ENCODE measurements at places on chromosomes 1 and 21.

- no peak for DNase-seq
Observed at GRCh38 chr1:167105271-167106118, 11.6 kb downstream of the STYXL2 start.

DNA sequence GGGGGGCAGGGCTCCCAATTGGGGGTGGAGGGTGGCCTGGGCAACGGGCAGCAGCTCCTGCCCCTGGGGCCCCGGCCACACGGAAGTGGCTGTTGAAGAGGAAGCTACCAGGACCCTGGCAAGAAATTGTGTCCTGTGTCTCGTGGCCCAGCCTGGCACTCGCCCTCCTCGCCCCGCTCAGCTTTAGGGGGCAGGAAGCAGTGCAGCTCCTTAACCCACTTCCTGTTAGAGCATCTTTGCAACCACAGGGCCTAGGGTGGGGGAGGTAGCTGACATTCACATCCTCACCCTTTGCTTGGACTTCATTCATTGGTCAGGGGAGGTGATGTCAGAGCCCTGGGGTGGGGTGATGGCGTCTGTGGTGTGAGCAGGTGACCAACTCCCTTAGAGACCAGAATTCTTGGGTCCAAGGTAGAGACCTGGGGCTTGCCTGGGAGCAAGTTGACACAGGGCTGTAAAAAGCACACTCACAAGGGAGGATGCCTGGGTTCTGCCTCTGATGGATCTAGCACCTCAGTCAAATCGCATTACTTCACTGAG, at the start of gene ARHGAP30:
ARHGAP30 (minus strand) TSS at position 161 of the 540 bp plus-strand sequence. CDS start 267 bp downstream, outside the sequence.
- peak; percentile 72 for DNase-seq

- no peak for DNase-seq
Observed at GRCh38 chr1:152505083-152505482, 5.5 kb upstream of the LCE5A start.

GRCh38 chr1:7047866-7048265, 262.6 kb downstream of the CAMTA1 start:
- no peak for DNase-seq

GRCh38 chr1:246773213-246773641, 49.0 kb downstream of the SCCPDH start:
- no peak for DNase-seq

- DNase-seq: no peak
Observed at GRCh38 chr1:200919386-200919785, 24.7 kb downstream of the INAVA start.

GRCh38 chr1:201054091-201054543, 30.6 kb upstream of the KIF21B start:
- no peak for DNase-seq

DNA sequence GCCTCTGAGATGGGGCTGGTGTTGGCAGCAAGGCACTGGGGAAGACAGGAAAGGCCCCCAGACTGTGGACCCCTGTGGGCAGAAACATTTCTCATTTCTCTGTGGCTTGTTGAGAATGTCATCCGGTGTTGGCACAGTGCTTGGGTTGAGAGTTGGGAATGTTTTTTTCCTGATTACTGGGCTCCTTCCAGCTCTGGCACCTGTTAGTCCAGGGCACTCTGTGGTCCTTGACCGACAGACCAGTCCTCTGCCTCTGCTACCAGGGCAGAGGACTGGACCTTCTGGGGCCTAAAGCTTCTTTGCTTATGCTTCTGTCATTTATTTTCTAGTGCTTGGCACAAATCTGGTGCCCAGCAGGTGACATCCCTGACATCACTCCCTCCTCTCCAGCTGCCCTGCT, 4.8 kb upstream of the SPRR5 start:
- no peak for DNase-seq

- DNase-seq: no peak
Observed at GRCh38 chr1:30610917-30611316, 112.5 kb downstream of the MATN1 start.

DNA sequence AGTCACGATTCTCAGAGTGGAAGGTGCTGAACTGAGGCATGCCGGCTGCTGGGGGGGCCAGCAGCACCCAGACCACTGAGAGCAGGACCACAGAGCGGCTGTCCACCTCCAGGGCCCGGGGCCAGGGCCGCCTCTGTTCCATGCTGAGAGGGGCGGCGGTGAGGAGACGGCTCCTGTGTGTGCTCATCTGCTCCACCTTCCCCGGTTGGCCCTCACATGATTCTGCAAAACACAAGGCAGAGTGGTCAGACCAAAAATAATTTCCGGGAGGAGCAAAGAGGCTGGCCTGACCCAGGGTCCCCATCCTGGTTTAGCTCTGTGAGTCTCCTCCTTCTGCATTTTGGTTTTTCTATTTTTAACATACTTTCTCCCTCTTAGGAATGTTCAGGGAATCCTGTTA, 26.4 kb downstream of the PLXNA2 start:
- DNase-seq: no peak

DNA sequence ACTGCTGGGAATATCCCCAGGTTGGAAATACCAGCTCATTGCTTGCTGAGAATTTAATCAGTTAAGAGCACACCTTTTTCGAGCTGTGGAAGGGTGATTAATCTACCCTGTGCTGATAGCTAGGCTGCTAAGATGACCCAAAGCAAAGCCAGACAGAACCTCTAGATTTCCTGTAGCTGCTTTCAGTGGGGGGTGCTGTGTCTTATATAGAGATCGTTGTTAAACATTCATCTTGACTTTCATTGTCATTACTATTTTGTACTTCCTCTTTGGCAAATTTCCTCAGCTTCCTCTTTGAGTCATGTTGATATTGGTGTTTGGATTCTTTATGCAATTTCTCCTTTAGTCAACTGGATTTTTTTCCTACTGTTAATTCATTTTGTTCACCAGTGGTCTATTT, 155.3 kb downstream of the DISC1 start:
- no peak for DNase-seq

DNA sequence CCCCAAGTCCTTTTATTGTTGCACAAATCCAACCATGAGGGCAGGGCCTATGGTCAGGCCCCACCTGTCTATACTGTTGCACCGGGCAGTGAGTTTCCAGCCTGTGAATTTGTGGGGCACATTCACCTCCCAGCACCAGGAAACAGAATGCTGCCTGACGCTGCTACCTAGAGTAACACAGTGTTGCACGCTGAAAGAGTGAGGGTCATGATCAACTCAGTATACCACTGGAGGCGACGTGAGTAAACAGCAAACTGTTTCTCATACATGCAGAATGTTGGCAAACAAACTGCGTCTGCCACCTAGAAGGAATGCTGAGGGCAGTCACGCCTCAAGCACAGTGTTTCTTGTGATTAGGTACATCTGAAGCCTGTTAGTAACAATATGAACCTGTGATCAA, 13.4 kb upstream of the LRRC47 start:
- no peak for DNase-seq

DNA sequence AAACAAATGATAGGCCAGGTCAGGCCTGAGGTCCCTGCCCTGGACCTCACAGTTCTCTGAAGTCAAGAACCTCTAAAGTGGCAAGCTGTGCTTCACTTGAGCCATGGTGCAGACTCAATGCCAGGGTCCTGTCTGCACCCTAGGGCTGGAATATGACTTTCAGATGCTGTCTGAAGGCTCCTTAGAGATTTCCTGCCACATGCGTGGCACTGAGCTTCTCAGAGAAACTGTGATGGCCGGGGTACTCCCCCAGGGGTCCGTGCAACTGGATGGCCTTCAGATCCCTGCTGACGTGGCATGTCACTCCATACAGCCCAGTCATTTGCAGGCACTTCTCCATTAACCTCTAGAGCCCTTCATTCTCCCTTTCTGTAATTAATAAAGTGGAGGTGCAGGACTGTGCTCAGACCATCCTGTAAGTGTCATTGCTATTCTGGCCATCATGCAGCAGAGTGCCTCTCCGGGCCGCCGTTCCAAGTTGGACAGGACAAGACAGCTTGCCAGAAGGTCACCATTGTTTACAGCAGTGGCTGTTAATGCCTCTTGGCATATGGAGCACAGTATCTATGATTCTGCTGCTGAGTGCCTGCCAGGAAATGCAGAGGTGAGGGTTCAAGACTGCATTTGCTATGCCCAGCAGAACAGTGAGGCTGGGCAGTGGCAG, 205.1 kb upstream of the COA6 start:
- no peak for DNase-seq

GRCh38 chr1:74641161-74641560, 32.4 kb downstream of the ERICH3 start:
- no peak for DNase-seq

DNA sequence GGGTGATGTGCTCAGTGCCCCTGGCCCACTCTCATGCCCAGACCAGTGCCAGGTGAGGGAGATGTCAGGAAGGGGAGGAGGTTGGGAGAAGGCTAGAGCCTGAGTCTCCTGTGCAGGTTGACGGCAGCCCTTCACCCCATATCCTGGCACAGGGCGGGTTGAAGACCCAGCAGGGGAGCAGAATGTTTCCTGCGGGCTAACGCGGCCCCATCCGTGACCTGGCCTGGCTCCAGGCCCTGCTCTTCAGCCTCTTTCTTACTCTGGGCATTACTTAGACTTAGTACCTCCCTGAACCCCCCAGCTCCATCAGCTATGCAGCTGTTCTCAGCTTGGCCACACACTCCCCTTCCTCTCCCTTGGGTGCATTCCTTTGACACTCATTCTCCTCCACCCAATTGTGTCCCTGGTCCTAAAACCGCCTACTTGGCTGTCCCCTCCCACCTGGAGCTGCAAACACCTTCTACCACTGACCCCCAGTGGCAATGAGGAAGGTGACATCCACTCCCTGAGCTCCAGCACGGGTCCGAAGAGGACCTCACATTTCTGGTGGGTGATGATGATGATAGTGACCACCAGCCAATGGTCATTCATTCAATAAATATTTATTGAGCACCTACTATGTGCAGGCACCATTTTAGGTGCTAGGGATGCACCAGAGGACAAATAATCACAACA, 179.0 kb downstream of the PTPRU start:
- DNase-seq: no peak

DNA sequence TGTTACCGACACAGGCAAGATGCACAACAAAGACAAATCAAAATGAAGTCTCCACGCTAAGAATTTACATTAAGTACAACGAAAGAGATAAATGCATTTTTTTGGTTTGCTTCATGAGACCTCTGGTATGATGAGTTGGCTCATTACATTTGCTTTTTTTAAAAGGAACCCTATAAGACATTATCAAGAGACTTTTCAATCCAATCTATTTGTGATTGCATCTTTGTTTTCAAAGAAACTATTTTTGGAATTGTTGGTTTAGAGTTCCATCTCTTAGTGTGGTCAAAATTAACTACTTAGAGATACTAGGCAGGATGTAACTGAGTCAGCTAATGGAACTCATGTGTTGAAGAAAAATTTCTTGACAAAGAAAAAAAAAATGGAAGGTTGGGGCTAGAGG, 200.1 kb downstream of the ZC3H11B start:
- no peak for DNase-seq

DNA sequence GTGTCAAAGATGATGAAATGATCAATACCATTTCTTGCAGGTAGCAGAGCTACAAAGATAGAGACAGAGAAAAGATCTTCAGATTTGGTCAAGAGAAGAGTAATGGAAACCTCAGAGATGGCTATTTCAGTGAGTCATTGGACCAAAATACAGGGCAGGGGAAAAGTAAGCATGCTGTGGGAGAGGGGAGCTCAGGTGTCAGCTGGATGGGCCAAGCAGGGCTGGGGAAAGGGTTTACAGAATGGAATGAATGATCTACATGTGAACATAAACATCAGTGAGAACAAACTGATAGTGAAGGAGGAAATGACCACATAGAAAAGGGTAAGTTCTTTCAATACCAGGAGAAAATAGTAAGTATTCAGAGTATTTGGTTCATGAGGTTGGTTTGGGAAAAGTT, 61.4 kb upstream of the CNN3 start:
- DNase-seq: no peak

- no peak for DNase-seq
Observed at GRCh38 chr1:61274939-61275338, 192.6 kb downstream of the NFIA start.

GRCh38 chr1:40853113-40853884, 8.9 kb downstream of the CITED4 start:
- DNase-seq: no peak

GRCh38 chr1:223748773-223749733, 36.7 kb downstream of the CAPN2 start:
- DNase-seq: peak; percentile 36

- DNase-seq: no peak
Observed at GRCh38 chr1:229885568-229886495, 181.2 kb upstream of the GALNT2 start.

DNA sequence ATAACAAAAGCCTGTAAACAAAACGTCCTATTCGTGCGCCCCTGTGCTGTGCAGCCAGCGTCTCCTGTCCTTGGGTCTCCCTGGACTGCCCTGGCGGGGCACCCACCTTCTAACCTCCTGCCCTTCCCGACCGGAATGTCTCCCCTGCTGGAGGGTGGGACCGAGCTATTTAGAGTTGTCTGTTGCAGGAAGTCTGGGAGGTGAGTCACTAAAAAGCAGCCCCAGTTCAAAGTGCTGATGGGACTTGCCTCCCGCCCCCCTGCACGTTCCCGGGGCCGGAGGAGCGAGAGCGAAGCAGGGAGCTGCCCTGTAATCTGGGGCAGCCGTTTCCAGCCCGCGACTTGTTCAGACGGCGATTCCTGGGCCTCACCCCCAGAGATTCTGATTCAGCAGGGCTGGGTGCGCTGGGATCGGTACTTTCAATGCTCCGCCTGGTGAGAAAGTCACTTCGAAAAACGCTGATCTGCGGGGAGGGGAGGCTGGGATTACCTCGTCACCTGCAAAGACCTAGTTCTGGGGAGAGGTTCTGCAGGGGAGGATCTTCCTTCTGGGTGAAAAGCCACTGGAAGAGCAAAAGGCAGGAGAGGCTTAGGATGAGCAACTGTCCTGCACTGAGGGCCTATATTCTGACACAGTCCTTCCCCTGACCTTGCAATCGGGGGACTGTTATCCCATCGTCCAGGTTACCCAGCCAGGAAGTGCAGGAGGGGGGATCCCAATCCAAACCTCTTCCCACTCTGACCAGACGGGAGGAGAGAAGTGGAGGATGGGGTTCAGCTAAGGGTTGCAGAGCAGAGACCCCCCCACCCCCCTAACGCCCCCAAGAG, 1.2 kb upstream of the DHRS3 start:
- peak; percentile 59 for DNase-seq

DNA sequence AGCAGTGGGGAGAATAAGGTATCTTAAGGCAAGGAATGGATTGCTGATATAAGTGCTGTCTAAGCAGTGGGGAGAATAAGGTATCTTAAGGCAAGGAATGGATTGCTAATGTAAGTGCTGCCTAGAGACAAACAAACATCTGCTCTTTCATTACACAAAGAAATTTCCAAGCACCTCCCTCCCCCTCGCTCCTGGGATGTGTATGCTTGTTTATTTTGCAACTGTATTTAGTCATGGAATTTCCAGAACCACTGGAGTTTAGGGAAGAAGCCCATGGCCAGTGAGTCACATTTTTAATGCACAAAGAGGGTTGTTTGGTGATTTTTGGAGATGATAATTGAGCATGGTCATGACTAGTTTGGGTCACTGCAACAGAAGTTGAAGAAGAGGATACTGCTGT, 21.5 kb downstream of the PDPN start:
- no peak for DNase-seq

DNA sequence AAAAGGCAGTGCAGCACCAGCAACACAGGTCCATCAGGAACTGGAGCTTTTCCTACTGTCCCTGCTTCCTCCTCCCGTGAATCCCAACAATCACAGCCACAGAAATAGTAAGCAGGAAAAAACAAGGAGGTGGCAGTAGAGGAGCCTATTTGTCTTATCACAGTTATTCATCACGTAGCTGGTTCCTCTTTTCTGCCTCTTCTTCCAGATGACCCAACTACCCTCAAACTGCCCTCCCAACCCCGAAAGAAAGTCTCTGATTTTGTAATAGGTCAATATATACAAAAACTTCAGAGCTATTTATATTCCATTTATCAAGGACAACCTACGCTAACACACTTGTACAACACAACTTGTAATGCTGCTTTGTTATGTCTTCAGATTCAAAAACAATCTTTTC, 21.4 kb downstream of the GNB1 start:
- DNase-seq: no peak

GRCh38 chr21:38853421-38853919, 47.7 kb downstream of the ETS2 start:
- DNase-seq: no peak

Data from stimulated activated CD8-positive, alpha-beta memory T cell treated with anti-CD3 and anti-CD28 coated beads, Interleukin-2, amount 100 ng/mL, for 48 hours (primary cell).